ENCODE measurements at places on chromosomes 3 and 15.

- no peak for DNase-seq
Observed at GRCh38 chr3:184907681-184908649, 96.0 kb downstream of the VPS8 start.

- DNase-seq = no peak
Observed at GRCh38 chr15:67194171-67195114, 60.0 kb downstream of the AAGAB start.

DNA sequence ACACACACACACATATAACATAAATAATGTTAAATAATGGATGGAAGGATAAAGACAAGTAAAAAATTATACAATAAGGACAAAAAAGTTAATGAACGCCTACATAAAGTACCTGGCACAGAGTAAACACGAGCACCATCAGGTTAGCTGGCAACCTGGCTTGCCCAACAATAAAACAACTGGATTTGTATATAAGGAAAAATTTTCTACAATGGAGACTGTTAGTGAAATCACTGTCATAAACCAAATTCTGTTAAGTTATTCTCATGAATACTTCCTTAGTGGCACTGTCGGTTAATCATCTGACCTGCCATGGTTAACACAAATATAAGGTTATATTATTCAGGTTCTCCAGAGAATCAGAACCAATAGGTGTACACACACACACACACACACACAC is 54.8 kb downstream of the DPH6 start:
- DNase-seq = no peak

DNA sequence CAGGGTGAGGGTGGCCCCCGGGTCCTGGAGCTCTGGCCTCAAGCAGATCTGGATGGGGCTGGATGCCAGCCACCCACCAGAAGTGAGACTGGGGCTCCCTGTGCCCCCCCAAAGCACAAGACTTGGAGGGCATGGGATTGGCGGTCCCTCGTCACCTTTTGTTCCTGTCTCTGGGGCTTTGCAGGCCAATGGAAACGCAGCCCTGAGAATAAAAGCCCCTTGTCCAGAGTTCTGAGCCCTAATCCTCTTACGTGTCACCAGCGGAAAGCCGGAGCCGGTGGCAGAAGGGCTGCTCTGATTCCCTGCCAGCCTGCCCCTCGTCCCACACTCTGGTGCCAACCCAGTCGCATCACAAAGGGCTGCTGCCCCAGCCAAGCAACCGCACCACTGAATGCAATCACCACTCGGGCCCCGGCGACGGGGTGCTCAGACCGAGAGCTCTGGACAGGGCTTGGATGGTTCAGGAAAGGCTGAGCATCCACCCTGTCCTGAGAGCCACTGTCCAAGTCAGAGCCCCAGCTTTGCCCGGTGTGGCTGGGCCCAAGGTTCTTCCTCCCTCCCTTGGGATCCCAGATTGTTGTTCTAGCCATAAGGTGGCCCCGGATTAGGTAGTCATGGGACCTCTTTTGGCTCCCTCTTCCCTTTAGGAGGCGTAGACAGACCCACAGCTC is 22.8 kb upstream of the ELP6 start:
- no peak for DNase-seq

GRCh38 chr15:58048261-58048660 is 17.2 kb downstream of the ALDH1A2 start:
- no peak for DNase-seq

DNA sequence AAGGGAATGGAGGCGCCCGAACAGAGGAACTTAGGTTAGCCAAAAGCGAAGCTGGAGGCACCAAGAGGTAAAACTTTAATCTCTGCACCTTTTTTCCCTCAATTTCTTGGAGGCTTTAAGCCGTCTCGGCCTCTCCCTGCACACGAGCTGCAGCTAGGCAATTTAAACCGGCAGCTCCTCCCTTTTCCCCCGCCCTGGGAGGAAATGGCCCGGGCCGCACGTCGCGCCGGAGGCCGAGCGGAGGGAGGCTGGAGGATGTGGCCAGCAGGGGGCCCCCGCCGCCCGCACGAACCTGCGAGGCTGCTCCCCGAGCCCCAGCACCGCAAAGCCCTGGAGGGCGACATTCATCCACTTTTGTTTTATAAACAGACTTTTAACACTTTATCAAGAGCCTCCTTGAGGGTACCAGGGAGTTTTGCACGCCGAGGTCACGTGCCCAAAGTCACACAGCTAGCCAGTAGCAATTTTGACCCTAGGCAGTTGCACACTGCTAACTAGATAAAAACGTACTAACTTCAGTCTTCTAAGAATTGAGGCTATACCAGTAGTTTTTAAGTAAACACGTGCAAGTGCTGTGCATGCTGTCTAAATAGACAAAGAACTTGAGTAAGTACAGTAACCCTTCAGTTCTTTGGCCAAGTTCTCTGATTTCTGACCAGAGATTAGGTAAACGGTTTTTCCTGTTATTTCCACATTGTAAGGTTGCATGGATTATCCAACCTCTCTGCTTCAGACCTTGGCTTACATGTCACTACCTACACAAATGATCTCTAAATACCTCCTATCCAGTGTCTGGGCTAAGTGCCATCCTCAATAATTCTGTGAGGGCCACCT is 668 bp upstream of the XXYLT1 start:
- DNase-seq = peak; percentile 95

DNA sequence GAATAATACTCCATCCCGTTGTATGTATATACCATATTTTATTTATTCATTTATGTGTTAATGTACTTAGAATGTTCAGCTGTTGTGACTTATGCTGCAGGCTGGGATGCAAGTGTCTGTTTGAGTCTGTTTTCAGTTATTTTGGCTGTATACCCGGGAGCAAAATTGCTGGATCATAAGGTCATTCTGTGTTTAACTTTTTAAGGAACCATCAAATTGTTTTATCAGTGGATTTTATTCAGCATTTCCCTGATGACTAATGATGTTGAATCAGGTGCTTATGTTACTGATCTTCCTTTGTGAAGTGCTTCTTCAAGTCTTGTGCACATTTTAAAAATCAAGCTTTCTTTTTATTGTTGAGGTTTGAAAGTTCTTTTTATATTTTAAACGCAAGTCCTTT is 118.1 kb downstream of the SLC25A26 start:
- DNase-seq = no peak

- peak; percentile 43 for DNase-seq
Observed at GRCh38 chr3:177195242-177195991, 1.9 kb downstream of the TBL1XR1 start.

DNA sequence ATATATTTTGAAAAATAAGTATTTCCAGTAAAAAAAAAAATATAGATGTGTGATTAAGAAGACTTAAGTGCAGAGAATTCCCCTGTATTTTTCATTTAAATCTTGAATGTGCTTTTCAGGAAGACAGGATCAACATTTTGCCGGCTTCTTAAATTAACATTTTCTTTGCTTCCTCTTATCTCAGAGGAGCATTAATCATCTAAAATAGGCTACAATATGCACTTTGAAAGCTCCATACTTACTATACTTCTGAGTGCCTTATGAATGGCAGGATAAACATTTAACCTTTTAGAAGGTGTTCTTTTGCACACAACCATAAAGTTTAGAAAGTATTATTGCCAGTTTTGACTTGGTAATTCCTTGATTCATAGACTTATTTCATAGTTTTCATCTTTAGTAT is 164.3 kb downstream of the ECT2 start:
- DNase-seq = no peak

DNA sequence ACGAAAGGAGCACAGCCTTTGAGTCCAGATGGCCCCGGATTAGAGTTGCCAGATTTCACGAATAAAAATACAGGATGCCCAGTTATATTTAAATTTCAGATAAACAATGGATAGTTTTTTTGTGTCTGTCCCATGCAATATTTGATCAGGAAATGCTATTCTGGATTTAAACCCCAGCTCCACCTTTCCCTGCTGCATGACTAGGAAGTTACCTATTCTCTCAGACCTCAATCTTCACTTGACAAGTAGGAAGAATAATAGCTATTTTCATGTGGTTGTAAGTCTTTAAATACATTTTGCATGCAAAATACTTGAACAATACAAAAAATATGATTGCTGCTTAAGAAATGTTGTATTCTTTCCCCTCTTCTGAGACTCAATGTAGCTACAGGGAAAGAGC is 125.3 kb upstream of the P2RY1 start:
- DNase-seq = no peak

Measured in common myeloid progenitor, CD34-positive (primary cell).